ENCODE measurements at places on chromosomes 7 and 10.

DNA sequence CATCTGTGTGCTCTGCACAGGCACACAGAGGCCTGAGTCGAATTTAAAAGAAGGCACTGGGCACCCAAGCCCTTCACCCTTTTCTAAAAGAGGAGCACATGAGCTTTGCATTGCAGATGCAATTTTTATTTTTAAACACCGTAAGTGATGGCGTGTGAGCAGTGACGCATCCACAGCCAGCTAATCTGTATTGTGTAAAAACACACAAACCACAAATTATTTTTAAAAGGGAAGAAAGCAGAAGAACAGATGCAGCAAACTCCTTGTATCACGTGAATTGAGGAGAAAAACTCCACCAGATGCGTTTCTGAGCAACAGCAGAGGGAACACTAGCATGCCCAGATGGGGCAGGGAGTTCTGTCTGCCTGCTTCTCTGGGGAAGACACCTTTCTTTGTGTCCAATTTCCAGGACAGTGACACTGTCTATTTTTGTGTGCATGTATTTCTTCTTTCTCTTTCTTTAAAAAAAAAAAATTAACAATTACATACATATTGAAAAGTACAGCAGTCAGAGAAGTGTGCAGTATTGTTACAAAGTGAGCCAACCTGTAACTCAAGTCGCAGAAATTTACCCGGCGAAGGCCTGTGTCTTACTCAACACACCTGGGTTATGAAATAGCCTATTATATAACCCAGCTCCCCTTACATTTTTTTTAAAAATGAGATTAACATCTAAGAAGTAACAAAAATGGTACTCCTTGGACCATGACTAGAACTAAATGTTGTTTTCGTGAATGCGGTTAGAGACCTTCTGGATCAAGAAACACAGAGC is 39.2 kb downstream of the EEPD1 start:
- DNase-seq = peak; percentile 74

- no peak for DNase-seq
These were observed 1.2 kb upstream of the PGAM2 start for GRCh38 chr7:44066494-44067063.

- no peak for DNase-seq
These were observed 140.0 kb downstream of the CHCHD3 start for GRCh38 chr7:132941905-132942304.

- no peak for DNase-seq
These were observed 48.4 kb upstream of the GTF2IRD1 start for GRCh38 chr7:74405191-74405898.

DNA sequence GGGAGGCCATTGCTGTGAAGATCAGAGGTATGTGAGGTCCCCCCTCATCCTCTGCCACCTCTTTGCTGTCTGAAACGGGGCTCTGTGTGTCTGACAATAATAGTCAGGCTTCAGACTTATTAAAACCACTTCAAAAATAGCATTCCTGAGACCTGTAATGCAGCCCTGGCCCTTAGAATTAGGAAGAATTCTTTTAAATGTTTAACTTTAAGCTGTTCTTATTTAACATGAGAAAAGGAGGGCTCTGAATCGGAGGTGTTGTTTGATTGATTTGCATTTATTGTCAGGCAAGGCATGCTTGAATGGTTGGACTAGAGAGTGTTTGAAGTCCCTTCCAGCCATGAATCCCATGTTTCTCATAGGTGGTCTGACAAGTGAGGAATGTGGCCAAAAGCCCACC is 52.5 kb downstream of the AKR1B1 start:
- DNase-seq = no peak

DNA sequence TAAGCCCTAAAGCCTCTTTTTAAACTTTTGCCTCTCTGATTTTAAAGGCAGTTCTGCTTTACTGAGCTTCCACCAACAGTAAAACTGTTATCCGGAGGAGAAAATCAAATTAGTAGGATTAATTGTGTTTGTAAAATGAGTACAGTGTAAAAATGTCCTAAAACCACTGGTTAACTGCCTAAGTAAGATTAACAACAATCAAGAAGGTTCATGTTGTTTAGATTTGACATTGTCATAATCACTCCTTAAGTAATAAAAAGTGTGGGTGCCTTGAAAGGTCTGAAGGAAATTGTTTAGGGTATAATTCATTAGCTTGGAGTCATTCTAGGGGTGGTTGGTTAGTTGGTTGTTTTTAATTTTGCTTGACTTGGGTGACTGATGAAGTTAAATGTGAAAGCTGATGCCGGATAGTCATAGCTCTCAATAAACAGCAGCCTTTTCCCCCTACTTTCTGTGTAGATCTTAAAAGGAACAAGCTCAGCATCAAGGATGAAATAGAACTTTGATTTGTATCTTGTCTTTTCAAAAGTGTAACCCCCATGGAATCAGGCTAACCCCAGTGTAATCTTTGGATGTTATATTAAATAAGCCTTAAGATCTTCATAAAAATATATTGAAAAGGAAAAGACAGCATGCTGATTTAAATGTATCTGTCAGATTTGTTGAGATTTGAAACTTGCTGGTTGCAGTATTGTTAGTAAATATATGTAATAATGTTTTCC is 148.3 kb downstream of the ARID5B start:
- no peak for DNase-seq

DNA sequence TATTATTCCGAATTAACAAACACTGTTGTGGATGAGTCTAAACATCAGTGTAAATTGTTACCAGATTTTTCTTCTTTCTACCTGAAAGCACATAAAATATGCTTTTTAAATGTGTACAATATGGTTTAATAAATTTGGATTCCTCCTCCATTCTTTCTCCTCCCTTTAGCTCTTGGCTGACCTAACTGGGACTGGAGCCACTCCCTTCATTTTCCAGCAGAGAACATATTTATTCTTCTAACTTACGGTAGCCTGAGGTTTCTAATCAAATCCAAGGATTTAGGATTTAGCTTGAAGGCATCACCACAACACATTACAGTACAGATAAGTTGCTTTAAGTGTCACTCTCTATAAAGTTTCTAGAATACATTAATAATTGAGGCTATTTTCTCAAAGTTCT is 88.2 kb upstream of the SEMA3C start:
- DNase-seq = no peak

- DNase-seq = no peak
These were observed 101.8 kb upstream of the FZD1 start for GRCh38 chr7:91162436-91162835.

DNA sequence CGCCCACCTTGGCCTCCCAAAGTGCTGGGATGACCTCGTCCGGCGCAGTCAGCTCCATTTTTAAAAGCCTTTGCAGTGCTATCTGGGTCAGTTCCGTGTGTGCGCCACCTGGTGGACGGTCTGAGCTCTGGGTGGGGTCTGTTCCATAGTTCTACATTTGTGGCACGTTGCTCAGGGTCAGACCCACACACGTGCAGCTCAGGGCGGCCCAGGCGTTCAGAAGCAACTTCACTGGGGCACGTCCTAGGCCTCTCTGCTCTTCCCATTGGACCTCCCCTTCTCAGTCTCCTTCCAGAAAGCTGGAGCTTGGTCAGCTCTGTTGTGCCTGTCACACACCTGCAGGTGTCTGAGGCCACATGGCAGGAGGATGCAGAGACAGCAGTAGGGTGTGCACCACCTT is 137.9 kb downstream of the DNAJB6 start:
- DNase-seq = no peak

DNA sequence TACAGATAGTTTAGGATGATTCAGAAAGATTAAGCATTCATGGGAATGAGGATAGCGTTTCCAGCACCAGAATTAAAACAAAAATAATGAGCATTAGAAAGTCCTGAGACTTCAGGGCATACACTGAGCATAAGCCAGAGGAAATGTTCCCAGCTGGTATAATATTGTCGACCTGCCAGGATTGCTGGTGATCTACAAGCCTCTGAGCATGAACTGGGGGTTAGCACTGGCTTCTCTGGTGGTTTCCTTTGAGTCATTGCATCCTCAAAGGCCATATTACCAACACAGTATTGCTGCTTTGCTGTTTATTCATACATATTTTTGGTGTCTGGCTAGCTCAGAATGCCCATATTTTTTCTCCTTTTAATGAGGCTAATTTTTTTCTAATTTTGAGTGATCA is 10.7 kb upstream of the ATRNL1 start:
- DNase-seq = peak; percentile 72

- DNase-seq = no peak
These were observed 991 bp upstream of the DLD start for GRCh38 chr7:107889992-107890391.

- no peak for DNase-seq
These were observed 72.5 kb upstream of the GSDME start for GRCh38 chr7:24829787-24830186.

DNA sequence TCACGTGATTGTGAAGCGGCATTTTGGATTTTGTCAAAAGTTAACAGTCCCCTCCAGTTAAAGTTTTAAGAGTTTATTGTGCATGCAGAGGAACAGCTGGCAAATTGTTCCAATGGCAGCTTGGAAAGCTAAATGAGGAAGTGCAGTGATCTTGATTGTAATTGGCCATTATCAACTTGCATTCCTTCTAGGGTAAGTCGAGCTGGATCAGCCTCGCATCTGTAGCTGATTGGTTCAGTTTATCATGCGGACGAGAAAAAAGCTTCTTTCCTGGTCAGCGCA is 566 bp downstream of the ZNF789 start:
- DNase-seq = peak; percentile 59

DNA sequence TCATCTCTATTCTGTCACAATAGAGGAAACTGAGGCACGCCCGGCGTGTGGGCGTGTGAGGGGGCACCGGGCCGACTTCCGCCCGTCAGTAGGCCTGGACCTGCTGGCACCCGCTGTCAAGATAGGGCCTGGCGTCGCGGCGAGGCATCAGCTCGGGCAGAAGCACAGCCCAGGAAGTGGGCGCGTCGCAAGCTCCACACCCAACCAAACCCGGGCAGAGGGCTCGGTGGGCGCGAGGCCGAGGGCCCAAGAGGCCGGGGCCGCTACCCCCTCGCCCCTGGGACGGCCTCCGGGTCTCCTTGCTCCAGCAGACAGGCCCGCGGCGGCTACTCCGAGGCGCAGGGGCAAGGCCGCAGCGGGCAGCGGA is 91.2 kb downstream of the SPAG6 start:
- DNase-seq = no peak

GRCh38 chr7:12805518-12805928 is 118.1 kb downstream of the ARL4A start:
- no peak for DNase-seq

DNA sequence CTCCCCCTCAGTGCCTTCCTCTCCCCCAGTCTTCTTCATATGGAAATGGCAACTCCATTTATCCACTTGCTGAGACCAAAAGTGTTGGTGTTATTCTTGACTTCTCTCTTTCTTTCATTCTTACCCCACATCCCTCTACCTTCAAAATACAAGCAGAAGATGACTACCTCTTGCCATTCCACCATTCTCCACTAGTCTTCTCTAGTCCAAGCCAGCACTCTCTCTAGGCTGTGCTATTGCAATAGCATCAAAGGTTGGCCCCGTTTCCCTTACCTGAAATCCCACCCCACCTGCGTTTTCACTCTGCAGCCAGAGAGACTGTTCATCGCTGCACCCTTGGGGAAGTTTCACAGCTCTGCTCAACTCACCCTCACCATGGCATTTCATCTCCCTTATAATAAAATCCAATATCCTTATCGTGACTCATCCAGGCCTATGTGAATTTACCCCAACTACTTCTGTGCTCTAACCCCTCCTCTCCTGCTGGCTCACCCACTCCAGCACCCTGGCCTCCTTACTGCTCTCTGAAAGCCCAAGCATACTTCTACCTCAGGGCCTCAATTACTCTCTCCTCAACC is 109.1 kb downstream of the LSM5 start:
- DNase-seq = no peak
